H9 (cell line): ENCODE measurements at places on chromosomes 1 and 21.

GRCh38 chr1:234842726-234843641 lies 233.0 kb upstream of the IRF2BP2 start:
- DNase-seq: no peak

- peak; percentile 32 for DNase-seq
Observed at GRCh38 chr1:1907098-1907736, 7.8 kb upstream of the CALML6 start.

GRCh38 chr1:223341121-223341520 lies 22.9 kb downstream of the SUSD4 start:
- no peak for DNase-seq

- DNase-seq: no peak
Observed at GRCh38 chr1:168379104-168379860, 98.6 kb downstream of the TBX19 start.

GRCh38 chr1:227887697-227888403 lies 59.9 kb downstream of the WNT9A start:
- peak; percentile 74 for DNase-seq

DNA sequence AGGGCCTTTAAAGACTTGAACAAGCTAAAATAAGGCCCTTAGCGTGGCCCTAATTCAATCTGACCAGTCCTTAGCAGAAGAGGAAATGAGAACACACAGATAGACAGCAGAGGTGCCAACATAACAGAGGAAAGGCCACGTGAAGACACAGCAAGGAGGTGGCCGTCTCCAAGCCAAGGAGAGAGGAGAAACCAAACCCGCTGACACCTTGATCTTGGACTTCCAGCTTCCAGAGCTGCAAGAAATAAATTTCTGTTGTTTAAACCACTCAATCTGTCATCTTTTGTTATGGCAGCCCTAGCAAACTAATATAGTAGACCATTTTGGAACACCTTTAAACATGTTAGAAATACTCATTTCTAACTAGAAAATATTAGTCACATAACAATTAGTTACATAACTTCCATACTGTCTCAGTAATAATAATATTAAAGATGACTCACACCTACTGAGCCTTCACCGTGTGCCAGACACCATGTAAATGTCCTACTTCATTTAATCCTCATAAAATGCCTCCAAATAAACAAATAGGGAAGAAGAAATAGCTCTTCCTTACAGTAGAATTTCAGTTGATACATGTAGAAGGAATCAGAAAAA lies 47.9 kb downstream of the S1PR1 start:
- DNase-seq: no peak

DNA sequence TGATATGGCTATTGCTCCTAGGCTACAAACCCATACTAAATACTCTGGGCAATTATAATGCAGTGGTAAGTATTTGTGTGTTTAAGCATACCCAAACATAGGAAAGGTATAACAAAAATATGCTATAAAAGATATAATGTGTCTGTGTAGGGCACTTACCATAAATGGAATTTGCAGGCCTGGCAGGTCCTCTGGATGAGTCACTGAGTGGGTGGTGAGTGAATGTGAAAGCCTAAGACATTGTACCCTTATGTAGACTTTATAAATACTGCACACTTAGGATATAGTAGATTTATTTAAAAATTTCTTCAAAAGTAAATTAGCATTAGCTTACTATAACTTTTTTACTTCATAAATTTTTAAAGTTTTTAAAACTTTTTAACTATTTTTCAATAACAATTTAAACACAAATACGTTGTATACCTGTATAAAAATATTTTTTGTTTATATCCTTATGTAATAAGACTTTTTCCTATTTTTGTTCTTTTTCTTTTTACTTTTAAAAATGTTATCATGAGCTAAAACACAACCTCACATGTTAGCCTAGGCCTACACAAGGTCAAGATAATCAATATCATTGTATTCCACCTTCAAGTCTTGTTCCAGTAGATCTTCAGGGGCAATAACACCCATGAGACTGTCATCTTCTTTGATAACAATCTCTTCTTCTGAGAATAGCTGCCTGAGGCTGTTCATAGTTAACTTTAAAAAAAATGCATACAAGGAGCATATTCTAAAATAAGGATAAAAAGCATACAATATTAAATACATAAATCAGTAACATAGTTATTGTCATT lies 306.3 kb upstream of the RGS18 start:
- DNase-seq: no peak

DNA sequence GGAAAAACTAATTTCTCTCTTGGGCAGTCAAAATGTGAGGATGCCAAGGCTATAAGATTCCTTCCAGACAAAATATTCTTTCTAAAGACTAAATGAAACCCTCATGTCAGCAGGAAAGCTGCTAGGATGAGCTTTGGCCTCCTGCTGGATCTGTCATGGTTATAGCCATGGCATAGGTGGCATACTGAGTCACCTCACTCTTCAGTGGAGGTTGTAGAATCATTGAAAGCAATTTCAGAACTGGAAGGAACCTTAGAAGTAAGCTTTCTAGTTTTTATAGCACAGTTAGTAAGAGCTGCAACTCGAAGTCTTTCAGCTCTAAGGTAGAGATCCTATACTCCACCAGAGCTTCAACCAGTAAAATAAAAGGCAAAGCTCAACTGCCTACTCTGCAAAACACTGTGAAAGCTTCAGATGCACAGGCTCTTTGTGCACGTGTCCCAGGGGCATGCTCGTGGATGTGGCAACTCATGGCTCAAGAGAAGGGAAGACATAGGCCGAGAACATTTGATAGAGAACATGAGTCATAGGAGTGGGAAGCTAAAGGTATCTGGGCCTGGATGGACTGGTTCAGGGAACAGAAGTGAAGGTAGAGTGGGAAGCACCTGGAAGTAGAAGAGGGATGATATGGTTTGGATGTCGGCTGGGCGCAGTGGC lies 5.8 kb downstream of the AVPR1B start:
- DNase-seq: no peak

- peak; percentile 27 for DNase-seq
Observed at GRCh38 chr21:46160907-46161632, 5.7 kb upstream of the FTCD start.

DNA sequence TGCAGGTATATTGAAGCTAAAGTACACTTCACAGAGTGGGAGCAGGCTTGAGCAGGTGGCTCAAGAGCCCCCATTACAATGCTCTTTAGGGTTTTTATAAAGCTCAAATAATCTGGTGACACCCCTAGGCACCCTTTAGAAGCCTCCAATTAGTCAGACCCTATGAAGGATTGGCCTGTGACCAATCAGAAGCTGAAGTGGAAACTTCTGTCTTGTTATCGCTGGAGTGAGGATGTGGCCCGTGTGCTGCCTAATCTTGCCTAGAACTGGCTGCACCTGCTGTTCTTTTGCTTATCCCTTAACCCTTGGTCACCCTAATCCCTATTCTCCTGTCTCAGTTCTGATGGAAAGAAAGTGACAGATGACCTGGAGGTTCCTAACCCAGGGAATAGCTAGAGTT lies 70.8 kb upstream of the ABCG1 start:
- no peak for DNase-seq

DNA sequence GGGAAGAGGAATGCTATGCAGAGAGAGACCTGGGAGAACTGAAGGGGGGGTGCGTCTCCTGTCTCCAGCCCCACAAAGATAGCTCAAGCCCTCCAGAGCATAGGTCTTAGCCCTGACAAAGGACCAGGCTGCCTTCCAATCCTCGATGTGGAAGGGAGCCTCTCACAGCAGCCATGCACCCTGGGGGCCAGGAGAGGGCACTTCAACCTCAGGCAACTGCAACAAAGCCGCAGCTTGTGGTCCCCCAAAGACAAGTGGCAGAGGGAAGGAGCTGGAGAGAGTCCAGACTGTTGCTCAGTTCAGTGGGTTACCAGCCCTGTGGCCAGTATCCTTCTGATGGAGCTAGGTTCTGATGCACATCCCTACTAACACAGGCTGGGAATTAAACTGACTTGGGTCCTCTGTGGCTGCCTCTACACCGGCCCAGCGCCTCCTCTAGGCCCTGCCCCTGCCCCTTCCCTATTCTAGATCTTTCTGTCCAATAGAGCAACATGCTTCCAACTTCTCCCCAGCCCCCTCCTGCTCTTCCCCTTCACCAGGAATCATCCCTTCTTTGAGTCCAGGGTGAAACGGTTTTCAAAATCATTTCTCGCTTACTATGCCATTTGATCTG lies 100.7 kb upstream of the SPATA6 start:
- peak; percentile 93 for DNase-seq

DNA sequence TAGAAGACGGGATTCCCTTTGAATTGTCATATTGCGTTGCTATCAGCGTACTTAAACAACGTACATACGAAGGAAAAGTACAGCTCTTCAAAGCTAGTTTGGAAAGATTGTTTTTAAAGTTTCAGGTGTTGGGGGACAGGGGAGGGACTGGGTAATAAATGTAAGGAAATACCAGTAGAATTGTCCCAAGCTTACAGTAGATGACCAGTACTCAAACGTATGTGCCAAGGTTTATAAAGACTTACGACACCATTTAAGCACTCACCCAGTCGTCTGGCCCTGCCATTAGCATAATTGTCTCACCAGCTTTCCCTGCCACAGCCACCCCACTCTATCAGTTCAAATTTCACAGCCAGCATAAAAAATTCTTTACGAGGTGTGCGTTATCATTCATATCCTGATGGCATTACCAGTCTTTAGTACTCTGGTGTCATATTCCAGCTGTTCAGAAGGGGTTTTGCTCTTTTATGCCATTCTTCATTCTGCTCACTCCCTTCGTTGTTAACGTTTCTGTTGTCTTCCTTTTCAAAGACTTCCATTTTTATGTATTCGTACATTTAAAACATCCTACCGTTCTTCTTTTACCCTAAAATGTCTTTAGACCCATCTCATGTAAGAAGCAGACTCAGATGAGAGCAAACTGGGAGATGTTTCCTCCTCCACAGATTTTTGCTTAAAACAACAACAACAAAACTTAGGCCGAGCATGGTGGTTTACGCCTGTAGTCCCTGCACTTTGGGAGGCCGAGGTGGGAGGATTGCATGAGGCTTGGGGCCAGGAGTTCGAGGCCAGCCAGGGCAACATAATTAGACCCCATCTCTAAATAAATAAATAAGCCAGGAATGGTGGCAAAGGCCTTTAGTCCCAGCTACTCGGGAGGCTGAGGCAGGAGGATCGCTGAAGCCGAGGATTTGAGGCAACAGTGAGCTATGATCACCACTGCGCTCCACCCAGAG lies 1.0 kb upstream of the HP1BP3 start:
- no peak for DNase-seq

DNA sequence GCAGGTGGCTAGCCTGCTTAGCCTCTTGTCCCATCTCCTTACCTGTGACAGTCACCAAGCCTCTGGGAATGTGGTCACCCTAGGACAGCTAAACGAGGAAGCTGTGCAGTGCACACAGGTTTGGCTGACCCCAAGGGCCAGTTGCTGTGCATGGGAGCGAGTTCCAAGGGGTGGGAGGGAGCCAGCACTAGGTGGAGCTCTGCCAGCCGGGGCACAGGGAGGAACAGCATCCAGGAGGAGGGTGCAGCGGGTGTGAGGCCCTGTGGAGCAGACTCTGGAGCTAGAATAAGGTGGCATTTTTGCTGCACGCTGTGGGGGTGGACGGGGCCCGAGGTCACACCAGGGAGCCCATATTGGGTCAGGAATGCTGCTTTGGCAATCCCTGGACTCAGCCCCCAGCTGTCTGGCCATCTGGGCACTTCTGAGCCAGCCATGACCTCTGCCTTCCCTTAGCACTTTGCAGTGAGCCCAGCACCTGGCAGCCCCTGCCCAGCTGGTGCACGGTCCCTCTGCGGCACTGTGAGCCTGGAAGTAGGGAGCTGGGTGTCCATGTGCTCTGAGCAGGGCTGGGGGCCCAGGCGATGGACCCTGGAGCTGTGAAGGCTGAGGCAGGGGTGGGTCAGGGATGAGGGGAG lies 8.7 kb downstream of the PDXK start:
- peak; percentile 50 for DNase-seq

DNA sequence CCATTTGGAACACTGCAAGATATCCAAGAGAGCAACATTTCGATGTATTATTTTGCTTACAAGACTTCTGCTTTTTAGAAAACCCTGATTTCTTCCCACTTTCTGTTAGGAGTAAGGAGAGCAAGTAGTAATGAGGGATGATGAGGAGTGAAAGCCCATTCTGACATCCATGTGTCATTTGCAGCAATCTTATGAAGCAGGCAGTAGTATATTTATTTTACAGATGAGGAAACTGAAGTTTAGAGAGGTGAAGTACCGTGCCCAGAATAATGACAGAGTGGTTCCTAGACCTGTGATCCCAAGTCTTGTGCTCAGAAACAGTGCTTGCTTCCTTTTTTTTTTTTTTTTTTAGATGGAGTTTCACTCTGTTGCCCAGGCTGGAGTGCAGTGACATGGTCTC lies 7.1 kb upstream of the ZSCAN20 start:
- no peak for DNase-seq

- no peak for DNase-seq
Observed at GRCh38 chr1:164773102-164773501, 214.1 kb downstream of the PBX1 start.

DNA sequence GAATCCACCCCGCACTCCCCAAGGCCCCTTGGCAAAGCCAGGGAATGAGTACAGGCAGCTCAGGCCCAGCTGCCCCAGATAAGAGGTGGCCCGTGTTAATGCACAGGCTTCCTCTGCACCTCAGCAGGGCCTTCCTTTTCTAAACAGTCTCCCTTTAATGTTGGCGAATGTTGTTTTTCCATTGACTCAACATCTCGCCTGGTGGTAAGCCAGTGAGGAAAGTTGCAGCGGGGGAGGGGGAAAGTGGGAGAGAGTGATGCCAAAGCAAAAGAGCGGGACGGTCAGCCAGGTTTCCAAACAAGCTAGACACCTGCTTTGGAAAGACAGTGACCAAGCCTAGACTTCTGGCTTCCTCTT lies 10.3 kb upstream of the PROX1 start:
- no peak for DNase-seq

DNA sequence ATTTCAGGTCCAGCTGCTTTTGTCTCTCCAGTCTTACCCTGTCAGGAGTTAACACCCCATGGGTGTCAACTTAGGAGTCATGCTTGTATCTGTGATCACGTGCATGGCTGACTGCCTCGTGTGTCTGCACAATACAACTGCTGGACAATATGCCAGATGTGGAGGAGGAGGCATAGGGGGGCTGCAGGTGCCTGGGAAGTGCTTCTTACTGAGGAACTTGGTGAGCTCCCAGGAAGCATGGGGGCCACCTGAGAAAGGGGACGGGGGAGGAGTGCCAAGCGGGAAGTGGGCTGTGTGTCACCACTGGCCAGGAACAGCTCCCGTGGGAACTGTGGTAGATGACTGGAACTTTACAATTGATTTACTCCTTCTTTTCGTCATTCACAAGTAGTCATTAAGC lies 9.5 kb downstream of the RHEX start:
- no peak for DNase-seq

- DNase-seq: no peak
Observed at GRCh38 chr21:32612999-32613337, 791 bp upstream of the CFAP298 start.

DNA sequence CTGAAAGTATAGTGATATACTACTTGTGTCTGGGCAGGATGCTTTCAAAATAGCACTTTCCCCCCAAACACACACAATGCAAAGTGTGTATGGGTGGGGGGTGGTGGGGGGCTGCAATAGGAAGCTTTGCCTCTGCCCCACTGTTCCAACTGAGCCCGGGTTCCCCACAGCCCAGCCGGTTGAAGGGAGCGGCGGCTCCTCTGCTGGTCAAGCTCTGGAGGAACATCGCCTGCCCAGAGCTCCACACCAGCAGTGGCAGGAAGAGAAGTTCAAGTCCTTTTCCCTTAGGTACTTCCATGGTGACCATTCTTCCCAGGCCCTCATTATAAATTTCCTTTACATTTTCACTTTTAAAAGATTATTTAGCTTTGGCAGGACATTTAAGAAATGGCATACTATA lies 74.9 kb downstream of the CAPZB start:
- peak; percentile 51 for DNase-seq

- DNase-seq: peak; percentile 10
Observed at GRCh38 chr1:5906116-5906515, 86.1 kb downstream of the NPHP4 start.
